ENCODE measurements at places on chromosomes 5 and 9.

GRCh38 chr9:18923167-18923566, 109.8 kb downstream of the SAXO1 start:
- no peak for DNase-seq

- DNase-seq: no peak
Measured at GRCh38 chr5:78953092-78953800, 31.9 kb downstream of the ARSB start.

GRCh38 chr9:94554439-94555331, at the start of gene PCAT7:
Gene PCAT7, plus strand, starts transcription at chr9:94555083.
- peak; percentile 88 for DNase-seq

- no peak for DNase-seq
Measured at GRCh38 chr9:77735494-77735893, 87.4 kb upstream of the GNA14 start.

GRCh38 chr5:127995556-127995955, 88.0 kb upstream of the SLC12A2 start:
- no peak for DNase-seq

- DNase-seq: no peak
Measured at GRCh38 chr5:116922532-116922931, 347.9 kb upstream of the SEMA6A start.

DNA sequence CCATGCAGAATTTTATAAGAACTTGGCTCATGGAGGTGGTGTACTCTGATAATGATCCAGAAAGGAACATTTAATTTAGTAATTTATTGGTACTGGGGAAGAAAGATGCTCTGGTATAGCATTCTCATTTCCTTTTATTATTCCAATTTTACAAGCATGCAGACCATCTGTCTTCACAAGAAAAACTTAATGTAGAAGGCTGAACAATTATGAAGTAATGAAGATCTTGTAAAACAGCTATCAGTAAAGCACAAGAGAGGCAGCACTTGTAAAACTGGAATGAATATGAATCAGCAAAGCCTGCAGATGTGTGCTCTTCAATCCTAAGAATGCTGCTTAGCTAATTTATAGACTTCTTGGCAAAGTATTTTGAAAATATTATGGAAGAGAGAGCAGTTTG, 300.0 kb downstream of the YTHDC2 start:
- DNase-seq: no peak
